ENCODE measurements at places on chromosomes 1 and 21.

- no peak for DNase-seq
Measured at GRCh38 chr1:43444836-43445235, 8.9 kb downstream of the HYI start.

- no peak for DNase-seq
Measured at GRCh38 chr1:172719066-172719627, 60.2 kb downstream of the FASLG start.

GRCh38 chr1:66980745-66981367 lies 56.1 kb downstream of the MIER1 start:
- no peak for DNase-seq

DNA sequence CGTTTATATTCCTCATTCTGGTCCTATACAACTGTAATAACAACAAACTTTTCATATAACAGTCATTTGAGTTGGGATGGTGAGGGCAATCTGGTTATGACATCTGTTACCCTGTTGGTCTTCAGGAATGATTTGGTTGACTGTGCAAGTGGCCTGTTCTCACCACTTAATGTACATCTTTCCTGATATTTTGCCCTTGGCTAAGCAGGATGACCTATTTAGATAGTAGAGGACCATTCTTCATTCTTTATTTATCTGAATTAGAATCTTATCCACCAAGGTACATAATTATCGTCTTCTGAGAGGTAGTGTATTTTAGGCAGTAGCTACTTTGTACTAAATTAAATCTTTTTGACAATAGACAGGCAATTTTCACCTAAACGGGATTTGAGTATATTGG lies 154.3 kb downstream of the DNM3 start:
- DNase-seq: no peak

GRCh38 chr1:3483801-3484444 lies 29.5 kb downstream of the ARHGEF16 start:
- no peak for DNase-seq

DNA sequence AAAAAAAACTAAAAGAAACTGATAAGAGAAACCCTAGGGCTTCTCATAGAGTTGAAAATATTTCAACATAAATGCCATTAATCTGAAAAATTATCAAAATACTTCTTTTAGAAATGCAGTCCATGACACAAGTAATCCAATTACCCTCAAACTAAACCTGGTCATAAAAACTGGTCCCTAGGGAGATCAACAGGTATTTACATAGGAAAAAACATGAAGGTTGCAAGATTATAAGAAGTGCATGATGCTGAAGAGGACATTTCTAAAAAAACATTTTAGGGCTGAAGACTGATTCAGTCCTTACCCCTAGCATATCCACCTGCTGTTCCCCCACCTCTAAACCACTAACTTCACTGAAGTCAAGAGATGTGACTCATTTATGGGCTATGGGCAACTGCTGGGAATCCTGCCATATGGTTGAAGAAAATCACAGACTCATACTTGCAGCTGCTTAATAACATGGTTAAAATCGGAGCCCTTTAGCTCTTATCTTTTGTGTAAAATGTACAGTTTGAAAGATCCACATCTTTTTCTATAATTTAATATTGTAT lies 131.0 kb upstream of the RUNX1 start:
- DNase-seq: no peak

DNA sequence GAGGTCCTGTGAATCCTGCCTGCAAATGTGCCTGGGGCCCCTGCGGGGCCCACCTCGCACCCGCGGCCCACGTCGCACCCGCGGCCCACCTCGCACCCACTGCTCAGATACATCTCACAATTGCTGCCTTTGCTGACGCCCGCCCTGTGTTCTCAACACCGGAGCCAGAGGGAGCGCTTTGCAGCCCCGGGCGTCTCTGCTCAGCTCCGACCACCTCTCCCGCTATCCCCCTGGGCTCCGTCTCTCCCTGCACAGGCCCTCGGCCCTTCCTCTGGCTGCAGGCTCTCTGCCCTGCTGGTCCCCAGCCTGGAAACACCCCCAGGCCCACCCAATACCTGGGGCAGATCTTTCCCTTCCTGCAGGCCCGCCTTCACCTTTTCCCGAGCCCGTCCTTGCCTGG lies 44.8 kb downstream of the TP73 start:
- no peak for DNase-seq

DNA sequence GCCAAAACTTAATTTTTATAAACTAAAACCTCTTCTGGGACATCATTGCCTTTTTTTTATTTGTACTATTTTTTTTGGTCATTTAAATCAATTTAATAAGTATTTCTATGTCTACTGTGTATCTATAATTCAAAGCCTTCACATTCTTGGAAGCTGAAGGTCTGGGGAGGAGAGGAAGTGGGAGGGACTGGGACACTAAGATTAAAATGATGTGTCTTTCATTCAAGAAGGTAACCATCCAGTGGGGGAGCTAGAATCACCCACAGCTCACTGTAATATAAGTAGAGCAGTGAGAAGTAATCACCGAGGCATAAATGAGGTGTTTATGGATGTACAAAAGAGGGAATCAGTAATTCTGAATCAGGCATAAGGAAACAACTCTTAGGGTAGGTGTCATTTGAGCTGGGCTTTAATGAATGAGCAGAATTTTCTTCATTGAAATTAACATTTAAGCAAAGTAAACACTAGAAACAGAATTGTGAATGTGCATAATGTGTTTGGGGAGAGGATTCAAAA lies 52.8 kb downstream of the PTGER3 start:
- DNase-seq: no peak

DNA sequence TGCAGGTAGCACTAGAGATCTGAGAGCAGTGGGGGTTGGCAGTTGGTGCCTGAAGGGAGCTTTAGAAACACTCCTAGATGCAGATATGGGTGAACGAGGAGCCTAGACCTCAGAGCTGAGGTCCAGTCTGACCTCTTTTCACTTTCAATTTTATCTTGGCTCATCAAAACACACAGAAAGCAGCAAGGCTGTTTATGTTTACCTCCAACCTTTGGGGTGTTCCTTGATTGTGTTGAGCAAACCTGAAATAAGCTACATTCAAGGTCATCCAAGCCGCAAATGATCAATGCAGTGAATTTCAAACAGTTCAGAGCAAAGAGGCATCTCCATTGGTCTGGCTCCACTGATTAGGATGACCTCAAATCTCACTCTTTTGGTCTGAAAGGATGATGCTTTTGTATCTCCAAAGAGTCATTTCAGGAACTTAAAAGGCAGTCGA lies 1.3 kb downstream of the LY9 start:
- no peak for DNase-seq

- no peak for DNase-seq
Measured at GRCh38 chr1:31707711-31708110, 3.9 kb upstream of the COL16A1 start.

GRCh38 chr1:204672069-204672468 lies 13.5 kb downstream of the LRRN2 start:
- no peak for DNase-seq

DNA sequence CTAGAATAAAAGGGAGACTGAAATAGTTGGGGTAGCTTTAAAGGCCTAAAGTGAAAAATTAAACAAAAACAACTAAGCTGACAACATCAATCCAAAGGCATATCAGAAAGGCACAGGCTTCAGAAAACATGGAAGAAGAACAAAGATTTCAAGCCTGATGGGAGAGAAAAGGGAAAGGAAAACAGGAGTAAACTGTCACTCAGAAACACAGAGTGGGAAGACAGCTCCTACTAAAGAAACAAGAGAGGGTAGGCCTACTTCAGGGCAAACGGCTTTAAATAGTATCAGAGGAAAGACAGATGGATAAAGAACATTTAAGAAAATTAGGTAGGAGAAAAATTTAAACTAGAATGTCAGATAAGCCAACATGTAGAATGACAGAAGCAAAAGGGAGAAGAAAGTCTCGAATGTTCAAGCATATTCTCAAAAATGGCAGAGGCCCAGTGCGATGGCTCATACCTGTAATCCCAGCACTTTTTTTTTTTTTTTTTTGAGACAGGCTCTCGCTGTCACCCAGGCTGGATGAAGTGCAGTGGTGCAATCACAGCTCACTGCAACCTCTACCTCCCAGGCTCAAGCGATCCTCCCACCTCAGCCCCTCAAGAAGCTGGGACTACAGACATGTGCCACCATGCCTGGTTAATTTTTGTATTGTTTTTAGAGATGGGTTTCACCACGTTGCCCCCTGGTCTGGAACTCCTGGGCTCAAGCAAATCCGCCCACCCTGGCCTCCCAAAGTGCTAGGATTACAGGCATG lies 7.6 kb downstream of the EGLN1 start:
- no peak for DNase-seq

GRCh38 chr1:214364786-214365295 lies 83.9 kb downstream of the SMYD2 start:
- DNase-seq: no peak

- DNase-seq: no peak
Measured at GRCh38 chr1:76294482-76295194, 220.1 kb downstream of the ST6GALNAC3 start.

DNA sequence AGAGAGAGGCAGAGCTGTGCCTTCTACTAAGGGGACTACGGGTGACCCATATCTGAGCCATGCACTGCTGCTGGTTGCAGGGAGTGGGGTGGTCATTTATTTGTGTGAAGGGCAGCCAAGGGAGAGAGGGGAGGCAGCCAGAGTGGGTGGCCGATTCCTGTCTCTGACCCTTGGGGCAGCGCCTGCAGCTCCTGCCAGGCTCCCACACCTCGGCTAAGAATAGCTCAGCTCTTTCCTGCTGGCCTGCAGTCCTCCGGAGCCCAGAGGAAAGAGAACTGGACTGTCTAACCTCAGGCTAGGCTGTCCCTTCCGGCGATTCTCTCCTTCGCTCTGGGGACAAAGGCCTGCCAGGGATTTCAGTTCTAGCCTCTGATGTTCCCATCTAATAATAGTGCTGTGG lies 11.6 kb upstream of the CD34 start:
- DNase-seq: no peak

GRCh38 chr1:7177438-7178146 lies 392.3 kb downstream of the CAMTA1 start:
- no peak for DNase-seq

DNA sequence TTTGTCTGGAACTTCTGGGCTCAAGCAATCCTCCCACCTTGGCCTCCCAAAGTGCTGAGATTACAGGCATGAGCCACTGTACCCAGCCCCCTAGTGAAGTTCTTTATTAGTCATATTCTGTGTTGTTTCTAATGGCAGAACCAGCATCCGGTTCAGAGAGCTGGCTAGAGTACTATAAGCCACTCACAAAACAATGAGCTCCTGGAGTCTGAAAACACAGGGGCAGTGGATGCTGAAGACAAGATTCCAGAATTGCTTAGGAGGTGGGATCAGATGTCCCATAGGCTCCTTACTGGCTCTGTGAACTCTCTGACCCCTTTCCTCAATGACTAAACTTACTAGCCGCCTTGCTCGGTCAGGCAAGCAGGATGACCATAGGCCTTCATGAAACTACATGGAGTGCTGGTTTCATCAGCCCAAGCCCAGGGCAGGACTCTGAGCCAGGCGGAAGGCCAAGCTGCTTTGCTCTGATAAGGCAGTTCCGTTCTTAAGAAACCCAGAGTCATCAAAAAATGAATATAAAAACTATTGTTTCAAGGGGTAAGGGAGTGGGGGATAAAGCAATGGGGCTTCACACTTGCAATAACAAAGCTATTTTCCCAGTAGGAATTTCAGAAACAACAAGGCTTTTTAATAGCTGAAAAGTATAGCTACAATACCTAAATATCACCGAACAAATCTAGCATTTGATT lies 8.1 kb downstream of the MTHFR start:
- no peak for DNase-seq

GRCh38 chr1:112711670-112712069 lies 3.5 kb downstream of the PPM1J start:
- DNase-seq: no peak

DNA sequence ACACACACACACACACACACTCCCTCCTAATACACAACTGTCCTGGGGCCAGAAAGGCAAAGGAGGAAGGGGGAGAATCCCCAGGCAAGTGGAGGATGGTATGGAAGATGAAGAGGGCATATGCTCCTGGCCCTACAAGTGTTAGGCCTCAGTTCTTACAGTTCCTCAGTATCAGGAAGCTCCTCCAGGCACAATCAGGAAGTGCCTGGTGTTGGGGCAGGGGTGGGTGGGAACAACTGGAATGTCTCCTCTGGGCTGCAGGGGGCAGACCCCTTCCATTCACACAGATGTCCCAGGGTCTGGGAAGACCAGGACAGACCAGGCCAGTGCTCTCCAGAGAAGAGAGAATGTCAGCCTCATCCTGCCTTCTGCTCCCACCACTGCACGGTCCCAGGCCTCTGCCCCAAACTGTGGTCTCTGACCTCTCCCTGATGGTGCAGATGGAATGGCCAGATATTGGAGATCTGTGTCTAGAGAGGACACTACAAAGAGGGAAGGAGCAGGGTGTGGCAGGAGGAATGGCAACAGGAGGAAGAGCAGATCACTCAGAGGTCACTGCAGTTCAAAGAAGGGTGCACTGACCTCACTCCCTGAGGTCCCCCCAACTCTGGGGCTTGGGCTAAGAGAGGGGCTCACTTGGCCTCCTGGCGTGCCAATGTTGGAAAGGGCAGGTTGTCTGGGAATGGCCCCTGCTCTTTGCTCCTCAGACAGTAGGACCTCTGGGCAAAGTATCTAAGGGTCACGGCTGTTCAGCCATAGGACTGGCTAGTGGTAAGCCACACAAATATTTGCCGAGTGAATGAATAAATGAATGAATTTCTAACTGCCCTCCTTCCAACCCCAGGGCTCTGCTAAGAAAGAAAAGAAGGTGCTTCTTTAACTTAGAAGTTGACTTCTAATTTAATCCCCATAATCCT lies 2.5 kb upstream of the DENND2D start:
- DNase-seq: no peak

DNA sequence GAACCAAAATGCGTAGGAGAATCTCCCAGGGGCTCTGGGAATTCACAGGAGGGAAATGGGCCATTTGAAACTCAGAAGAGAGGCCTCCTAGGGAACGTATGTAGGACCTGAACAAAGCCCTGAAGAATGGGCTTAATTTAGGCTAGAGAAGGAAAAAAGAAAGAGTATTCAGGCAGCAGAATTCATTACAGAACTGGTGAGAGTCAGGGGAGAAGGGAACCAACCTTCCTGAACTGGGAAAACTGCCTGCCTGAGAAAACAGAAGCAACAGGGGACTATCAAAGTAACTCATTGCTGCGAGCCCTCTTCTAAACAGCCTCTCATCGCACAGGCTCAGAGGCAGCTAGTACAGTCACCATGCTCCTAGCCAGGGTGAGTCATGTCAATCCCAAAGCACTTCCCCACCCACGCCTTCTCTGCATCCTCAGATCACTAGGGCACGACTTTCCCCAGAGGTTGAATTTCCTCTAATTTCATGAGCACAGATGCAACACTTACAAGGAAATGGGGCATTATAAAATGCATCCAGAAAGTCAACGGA lies 98.1 kb downstream of the ADSS2 start:
- DNase-seq: no peak

Data from stimulated activated CD8-positive, alpha-beta memory T cell treated with anti-CD3 and anti-CD28 coated beads, Interleukin-2, amount 100 ng/mL, for 1 hour (primary cell).